ENCODE measurements at places on chromosomes 6 and 20.
A peak's percentile ranks its signal among the peaks of the same experiment; 100 is the strongest.

DNA sequence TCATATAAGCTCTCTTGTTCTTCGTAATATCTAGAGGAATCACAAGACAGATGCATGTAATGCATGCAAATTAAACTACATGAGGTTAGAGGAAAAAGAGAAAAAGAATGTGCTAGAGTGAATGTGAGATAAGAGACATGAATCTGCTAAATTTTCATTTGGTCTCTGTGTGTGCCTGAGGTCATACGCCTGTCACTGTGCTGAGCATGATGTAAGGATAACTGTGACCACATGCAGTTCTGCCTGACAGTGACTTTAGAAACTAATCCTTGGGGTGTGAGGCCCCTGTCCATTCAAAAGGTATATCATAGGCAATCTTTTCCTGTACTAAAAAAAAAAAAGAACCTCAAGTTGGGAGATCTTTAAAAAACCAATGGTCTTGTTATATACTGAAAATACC, 70.6 kb downstream of the SHPRH start:
- DNase-seq, result no peak
- H3K4me3 ChIP-seq, result no peak overlapping the region
- H3K27me3 ChIP-seq, result no peaks in the 10 kb centered on the region
- H3K4me1 ChIP-seq, result no peaks in the 10 kb centered on the region
- no peak overlapping the region for H3K27ac ChIP-seq

DNA sequence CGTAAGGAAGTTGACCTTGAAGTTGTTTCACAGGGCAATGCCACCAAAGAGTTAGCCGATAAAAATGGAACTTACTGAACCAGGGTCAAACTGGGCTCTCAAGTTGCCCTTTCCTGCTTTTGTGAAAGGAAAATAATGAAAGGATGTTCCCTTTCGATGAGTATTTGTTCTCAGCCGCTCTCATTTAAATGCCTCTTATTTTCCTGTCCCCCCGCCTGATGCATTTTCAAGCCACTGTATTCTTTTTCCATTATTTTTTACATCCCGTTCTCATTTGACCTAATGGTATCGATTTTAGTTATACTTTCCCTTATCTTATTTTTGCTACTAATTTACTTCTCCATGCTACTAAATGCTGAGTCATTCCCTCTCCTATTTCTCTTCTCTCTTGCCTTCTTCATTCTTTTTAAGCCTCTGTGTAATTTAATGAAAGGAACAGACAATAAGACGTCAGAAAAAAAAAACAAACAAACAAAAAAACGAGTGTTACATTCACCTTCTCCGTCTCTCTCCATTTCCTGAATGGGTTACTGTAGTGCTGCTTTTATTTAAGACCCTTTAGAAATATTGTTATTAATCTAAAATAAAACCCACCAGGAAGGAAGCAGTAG, 655 bp upstream of the NDUFAF4 start:
- H3K27me3 ChIP-seq, result no peaks in the 10 kb centered on the region
- H3K4me1 ChIP-seq, result peaks cover 6% of the 10 kb centered on the region
- peak overlapping the region; percentile 97 for H3K27ac ChIP-seq

- no peak overlapping the region for H3K27ac ChIP-seq
- peak overlapping the region; percentile 25 for H3K4me3 ChIP-seq
- no peaks in the 10 kb centered on the region for H3K4me1 ChIP-seq
Observed at GRCh38 chr20:22584922-22585785, 782 bp upstream of the FOXA2 start.

GRCh38 chr6:25697537-25698340, 45.7 kb downstream of the SCGN start:
- H3K36me3 ChIP-seq, result no peaks in the 10 kb centered on the region
- H3K4me1 ChIP-seq, result no peaks in the 10 kb centered on the region
- peak; percentile 5 for DNase-seq
- H3K27ac ChIP-seq, result no peak overlapping the region
- no peak overlapping the region for H3K4me3 ChIP-seq

DNA sequence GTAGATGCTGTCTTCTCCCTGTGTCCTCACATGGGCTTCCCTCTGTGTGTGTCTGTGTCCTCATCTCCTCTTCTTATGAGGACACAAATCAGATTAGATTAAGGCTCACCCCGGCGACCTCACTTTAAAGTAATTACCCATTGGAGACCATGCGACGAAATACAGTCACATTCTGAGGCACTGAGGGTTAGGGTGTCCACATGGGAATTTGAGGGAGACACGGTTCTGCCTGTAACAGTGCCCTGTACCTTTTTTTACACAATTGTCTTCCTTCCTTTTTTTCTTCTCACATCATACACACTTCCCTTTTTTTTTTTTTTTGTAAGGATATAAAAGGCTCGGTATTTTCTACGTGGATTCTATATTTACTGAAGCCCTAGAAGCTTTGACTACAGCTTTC, 48.9 kb downstream of the DEK start:
- DNase-seq, result no peak
- no peak overlapping the region for H3K4me3 ChIP-seq
- H3K4me1 ChIP-seq, result no peaks in the 10 kb centered on the region
- H3K27me3 ChIP-seq, result no peaks in the 10 kb centered on the region
- H3K36me3 ChIP-seq, result peaks cover 8% of the 10 kb centered on the region

DNA sequence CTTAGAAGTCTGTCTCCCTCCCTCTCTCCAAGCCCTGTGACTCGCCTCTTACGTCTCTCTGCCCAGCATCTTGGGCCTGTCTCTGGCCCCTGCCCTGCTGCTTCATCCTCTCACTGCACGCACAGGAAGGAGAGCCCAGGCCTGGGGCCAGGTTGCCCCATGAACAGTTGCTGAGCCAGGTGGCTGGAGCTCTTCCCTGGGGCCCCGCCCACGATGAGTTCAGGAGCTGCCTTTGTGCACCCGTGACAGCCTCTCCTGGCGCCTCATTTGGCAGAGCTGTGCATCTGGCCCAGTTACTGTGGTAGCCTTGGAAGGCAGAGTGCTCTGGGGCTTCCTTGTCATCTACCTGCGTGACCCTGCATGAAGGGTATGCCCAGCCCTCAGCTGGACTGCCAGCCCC, 44.5 kb downstream of the SLC52A3 start:
- no peaks in the 10 kb centered on the region for H3K36me3 ChIP-seq
- no peak overlapping the region for H3K27ac ChIP-seq
- DNase-seq, result no peak
- no peaks in the 10 kb centered on the region for H3K4me1 ChIP-seq
- no peak overlapping the region for H3K4me3 ChIP-seq

- H3K4me1 ChIP-seq, result no peaks in the 10 kb centered on the region
- H3K27ac ChIP-seq, result no peak overlapping the region
- H3K27me3 ChIP-seq, result no peaks in the 10 kb centered on the region
- no peaks in the 10 kb centered on the region for H3K36me3 ChIP-seq
- no peak overlapping the region for H3K4me3 ChIP-seq
Observed at GRCh38 chr6:80433010-80433672, 326.7 kb downstream of the BCKDHB start.

- H3K36me3 ChIP-seq, result no peaks in the 10 kb centered on the region
- peaks cover 2% of the 10 kb centered on the region for H3K27me3 ChIP-seq
- H3K4me3 ChIP-seq, result no peak overlapping the region
- H3K27ac ChIP-seq, result no peak overlapping the region
- no peak for DNase-seq
Observed at GRCh38 chr20:20736303-20736702, 23.9 kb upstream of the RALGAPA2 start.

- peak overlapping the region; percentile 81 for H3K27ac ChIP-seq
- peak; percentile 8 for DNase-seq
- no peaks in the 10 kb centered on the region for H3K36me3 ChIP-seq
- H3K4me1 ChIP-seq, result peaks cover 2% of the 10 kb centered on the region
- no peaks in the 10 kb centered on the region for H3K27me3 ChIP-seq
Observed at GRCh38 chr20:56469077-56469449, 636 bp downstream of the RTF2 start.

DNA sequence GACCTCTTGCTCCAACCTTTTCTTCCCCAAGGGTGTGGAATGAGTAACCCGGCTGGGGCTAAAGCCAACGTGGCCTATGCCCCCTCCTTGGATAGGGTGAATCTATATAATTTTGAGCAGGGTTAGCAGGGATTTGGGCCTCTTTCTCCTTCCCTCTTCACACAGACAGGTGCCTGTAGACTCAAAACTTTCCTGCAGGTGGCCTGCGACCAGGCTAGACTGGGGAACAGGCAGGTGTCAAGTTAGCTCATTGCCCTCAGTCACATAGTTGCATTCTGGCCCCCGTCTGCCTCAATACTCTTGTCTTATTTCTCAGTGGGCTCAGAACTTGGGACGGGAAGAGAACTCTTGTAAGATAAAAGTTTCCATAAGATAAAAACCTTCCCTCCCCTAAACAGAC, 243.0 kb downstream of the ATXN1 start:
- H3K27me3 ChIP-seq, result no peaks in the 10 kb centered on the region
- H3K27ac ChIP-seq, result no peak overlapping the region
- DNase-seq, result peak; percentile 32

DNA sequence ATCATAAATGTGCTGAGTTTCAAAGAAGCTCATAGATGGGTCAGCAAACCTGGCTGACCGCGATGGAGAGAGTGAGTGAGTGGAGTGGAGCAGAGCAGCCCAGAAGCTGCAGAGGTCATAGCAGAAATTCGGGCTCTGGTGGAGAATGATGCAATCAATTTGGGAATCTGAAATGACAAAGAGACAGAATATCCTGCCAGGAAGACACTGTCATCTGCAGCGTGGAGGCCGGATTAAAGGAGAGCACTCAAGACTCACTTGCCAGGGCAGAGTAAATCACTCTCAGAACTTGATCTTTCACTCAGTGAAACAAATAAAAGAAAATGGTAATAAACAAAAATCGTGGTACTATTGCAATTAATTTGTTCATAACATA, 109.6 kb upstream of the RREB1 start:
- DNase-seq, result no peak
- no peaks in the 10 kb centered on the region for H3K36me3 ChIP-seq
- no peak overlapping the region for H3K4me3 ChIP-seq

DNA sequence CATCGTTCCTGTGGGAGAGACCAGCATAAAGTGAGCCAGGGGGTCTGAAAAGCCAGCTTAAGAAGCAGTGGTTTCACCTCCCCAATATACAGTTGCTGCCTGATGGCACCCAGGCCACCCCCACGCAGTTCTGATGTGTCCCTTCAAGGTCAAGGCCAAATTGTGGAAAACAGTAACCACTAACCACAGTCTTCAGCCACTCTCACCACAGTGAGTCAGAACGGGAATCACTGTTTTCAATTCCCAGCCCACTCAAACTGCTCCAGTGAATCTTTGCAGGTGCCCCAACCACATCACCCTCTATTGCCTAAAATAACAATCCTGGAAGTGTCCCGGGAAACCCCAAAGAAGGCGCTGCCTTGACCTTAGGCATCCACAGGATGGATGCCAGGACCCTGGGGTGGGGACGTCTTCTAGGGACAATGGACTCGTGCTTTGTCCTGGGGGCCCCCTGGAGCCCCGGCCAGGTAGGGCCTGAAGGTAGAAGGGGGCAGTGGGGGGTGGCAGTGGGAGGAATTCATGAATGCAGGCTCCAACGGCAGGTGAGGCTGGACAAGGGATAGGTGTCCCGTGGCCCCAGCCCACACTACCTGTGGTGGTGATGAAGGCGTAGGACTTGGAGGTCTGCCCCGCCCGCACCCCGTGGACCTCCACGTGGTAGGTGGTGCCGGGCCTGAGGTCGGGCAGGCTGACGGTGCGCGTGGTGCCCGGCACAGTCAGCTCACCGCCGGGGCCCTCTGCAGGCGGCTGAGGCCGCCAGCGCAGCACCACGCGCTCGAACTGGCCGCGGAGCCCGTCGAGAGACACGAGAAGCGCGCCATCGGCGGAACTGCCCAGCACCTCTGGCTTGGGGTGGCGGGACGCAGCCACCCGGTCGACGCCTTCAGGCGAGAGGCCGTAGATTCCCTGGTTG, 22.2 kb downstream of the TNXB start:
- H3K27ac ChIP-seq, result peak overlapping the region; percentile 18
- DNase-seq, result peak; percentile 52
- H3K36me3 ChIP-seq, result no peaks in the 10 kb centered on the region
- H3K27me3 ChIP-seq, result no peaks in the 10 kb centered on the region

DNA sequence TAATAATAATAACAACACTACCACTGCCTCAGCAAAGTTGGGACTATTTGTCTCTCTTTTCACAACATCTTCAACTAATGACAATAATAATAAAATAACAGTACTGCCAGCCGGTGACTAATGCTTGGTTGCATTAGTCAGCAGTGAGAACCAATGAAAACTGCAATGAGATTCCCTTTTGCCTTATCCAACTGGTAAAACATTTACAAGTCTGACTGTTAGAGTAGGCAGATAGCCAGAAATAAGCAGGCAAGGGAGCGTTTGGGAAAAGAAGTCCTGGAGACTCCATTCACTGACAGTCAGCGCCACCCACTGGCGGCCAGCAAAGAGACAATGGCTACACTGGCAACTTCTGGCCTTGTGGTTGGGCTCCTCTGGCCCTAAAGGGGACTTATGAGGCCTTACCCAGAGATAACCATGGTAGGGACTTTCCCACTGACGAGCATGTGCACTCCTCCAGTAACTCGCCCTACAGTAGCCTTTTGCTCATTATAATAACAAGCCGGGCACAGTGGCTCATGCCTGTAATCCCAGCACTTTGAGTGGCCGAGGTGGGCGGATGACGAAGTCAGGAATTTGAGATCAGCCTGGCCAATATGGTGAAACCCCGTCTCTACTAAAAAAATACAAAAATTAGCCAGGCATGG, 3.4 kb upstream of the NSFL1C start:
- peaks cover 13% of the 10 kb centered on the region for H3K4me1 ChIP-seq
- no peaks in the 10 kb centered on the region for H3K27me3 ChIP-seq
- no peaks in the 10 kb centered on the region for H3K36me3 ChIP-seq
- peak; percentile 98 for DNase-seq
- no peak overlapping the region for H3K4me3 ChIP-seq

DNA sequence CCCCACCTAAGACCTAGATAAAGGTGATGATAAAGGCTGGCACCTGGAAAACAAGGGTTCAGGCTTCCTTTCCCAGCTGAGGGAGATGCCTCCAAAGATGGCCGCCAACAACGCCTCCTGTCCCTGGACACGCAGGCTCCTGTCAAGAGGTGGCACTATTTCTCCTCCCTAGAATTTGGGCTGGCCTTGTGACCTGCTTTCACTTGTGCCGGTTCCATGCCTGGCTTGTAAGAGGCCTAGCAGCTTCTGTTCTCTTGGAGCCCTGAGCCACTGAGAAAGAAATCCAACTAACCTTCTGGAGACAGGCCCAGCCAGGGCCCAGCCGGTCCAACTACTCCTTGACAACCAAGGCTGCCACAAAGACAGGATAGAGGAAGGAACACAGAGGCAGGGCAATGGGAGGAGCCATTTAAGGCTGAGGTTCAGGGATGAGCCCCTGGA, 60.2 kb upstream of the RALY start:
- H3K27me3 ChIP-seq, result no peaks in the 10 kb centered on the region
- H3K36me3 ChIP-seq, result no peaks in the 10 kb centered on the region
- H3K4me1 ChIP-seq, result no peaks in the 10 kb centered on the region
- H3K4me3 ChIP-seq, result no peak overlapping the region
- no peak overlapping the region for H3K27ac ChIP-seq

GRCh38 chr6:86685230-86685797, 252.0 kb upstream of the HTR1E start:
- no peaks in the 10 kb centered on the region for H3K27me3 ChIP-seq
- no peak for DNase-seq
- no peak overlapping the region for H3K4me3 ChIP-seq
- H3K27ac ChIP-seq, result no peak overlapping the region
- H3K36me3 ChIP-seq, result no peaks in the 10 kb centered on the region
- no peaks in the 10 kb centered on the region for H3K4me1 ChIP-seq

All from small intestine (tissue), 16 donors.